Stimulated activated CD4-positive, alpha-beta T cell treated with anti-CD3 and anti-CD28 coated beads, TNF-alpha, amount 100 ng/mL, for 4 hours (primary cell): ENCODE measurements at places on chromosomes 6 and 20.

- no peak for DNase-seq
Measured at GRCh38 chr6:5730585-5731263, 276.0 kb downstream of the NRN1 start.

DNA sequence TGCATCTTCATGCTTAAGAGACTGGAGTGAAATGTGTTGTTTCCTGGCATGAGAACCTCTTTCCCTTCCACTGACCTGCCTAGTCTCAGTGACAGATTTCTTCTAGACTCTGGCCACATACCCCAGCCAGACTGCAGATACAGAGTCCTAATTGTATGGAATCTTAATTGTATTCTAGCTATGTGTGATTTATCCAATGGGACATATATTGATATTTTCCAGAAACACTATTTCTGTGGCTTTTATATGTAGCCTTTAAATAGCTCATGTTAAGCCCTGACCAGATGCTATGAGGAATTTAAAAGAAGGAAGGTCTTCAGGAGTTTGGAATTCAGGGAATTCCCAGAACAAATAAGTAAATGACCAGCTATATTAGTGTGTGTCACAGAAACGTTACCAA lies 99.0 kb downstream of the FIG4 start:
- no peak for DNase-seq

- no peak for DNase-seq
Measured at GRCh38 chr6:169849396-169849795, 98.0 kb downstream of the ERMARD start.

- no peak for DNase-seq
Measured at GRCh38 chr6:26175428-26176181, 88.4 kb downstream of the HFE start.

DNA sequence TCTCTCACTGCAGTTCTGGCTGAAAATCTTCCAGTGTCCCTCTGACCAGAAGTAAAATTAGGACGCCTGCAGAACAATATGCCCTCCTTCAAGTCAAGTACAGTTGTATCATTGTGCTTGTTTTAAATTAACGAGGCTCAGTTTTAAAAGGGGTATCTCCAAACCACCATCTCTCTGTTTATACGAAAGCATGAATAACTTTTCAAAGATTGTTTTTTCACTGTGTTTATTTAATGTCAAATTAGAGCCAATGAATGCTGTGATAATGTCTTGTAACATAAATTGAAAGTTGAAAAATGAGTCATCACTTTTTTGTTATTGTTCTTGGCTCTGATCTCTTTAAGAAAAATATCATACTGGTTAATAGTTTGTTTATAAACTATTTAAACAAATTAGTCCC lies 230.7 kb upstream of the THEMIS start:
- no peak for DNase-seq

DNA sequence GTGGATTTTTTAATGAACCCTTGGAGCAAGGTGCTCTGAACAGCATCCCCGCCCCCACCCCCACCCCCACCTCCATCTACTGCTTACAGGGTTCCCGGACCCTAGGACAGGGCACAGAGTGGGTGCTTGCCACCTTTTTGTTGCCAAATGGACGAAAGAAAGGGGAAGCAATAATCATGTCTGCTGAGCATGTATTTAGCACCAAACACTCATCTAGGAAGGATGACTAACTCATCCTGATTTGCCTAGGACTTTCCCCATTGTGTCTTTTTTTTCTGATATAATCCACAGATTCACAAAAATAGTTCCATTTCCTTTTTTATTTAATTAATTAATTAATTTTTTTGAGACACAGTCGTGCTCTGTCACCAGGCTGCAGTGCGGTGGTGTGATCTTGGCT lies 1.2 kb upstream of the PLTP start:
- DNase-seq: no peak

DNA sequence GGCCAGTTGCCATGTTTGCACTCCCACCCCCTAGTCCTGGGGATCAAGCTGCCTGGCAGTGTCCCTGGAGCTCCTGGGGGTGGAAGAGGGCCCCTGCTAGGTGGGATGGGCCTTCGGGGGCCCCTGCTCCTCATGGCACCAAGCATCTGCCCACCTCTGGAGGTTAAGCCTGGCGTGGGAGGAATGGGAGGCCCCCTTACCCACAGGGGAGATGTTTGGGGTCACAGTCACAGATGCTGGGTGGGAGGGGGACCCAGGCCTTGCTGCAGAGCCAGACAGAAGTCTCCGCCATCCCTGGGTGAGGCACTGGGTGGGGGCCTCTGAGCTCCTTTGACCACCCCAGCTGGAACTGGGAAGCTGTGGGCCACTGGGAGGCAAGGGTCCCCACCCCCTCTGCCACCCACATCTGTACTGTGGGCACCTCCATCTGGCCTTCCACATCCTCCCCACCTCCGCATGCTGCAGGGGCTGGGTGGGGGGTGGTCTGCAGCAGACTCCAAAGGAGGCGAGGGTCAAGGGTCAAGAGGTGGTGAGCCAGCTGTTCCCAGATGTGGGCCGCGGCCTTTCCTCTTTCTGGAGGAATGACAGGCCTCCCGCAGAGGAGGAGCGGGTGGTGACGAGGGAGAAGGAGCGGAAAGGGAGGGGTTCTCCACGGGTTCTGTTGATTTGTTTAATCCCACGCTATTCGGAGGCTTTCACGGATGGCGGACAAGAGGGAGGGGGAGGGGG lies 41.5 kb downstream of the YTHDF1 start:
- DNase-seq: no peak

GRCh38 chr20:1346315-1346969 lies 17.5 kb upstream of the SDCBP2 start:
- DNase-seq: no peak

DNA sequence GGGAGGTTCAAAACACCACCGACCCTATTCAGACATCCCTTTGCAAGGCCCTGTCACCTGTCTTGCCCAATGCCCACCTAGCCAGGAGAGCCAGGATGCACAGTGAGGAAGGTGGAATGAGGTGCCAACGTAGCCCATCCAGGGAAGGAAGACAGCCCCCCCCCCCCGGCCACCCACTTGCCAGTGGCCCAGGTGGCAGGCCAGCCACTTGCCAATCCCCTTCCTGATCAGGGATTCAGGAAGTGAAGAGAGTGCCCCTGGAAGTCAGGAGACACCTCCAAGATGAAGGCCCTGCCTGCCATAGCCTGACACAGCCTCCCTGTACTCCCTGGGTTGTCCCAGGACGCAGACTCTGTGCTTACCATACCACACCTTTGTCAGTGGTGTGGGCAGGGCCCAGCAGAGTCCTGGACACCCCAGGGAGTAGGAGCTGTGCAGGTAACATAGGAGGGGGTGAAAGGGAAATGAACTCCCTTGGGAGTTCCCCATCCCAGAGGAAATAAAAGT lies 54.7 kb downstream of the MRPL14 start:
- no peak for DNase-seq

GRCh38 chr6:27066381-27066780 lies 181.1 kb upstream of the PRSS16 start:
- DNase-seq: no peak

GRCh38 chr6:151075527-151075926 lies 164.2 kb upstream of the AKAP12 start:
- DNase-seq: no peak

GRCh38 chr6:10230531-10230930 lies 184.3 kb downstream of the TFAP2A start:
- no peak for DNase-seq

GRCh38 chr6:98230250-98230649 lies 604.1 kb upstream of the POU3F2 start:
- DNase-seq: no peak

GRCh38 chr6:551405-551804 lies 105.5 kb downstream of the HUS1B start:
- DNase-seq: peak; percentile 7

DNA sequence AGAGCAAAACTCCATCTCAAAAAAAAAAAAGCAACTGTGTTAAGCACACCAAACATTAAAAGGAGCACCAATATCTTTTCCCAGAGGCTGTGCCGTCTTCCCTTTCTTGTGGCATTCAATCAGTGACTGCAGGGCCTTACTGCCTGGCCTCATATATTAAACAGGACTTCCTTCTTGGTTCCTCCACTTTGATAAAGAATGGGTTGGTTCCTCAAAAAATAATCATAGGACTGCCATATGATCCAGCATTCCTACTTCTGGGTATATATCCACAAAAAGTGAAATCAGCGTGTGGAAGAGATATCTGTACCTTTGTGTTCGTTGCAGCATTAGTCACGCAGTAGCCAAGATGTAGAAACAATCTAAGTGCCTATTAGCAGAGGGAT lies 40.3 kb upstream of the GFOD1 start:
- DNase-seq: no peak

- DNase-seq: no peak
Measured at GRCh38 chr6:63140692-63141318, 70.5 kb upstream of the FKBP1C start.

DNA sequence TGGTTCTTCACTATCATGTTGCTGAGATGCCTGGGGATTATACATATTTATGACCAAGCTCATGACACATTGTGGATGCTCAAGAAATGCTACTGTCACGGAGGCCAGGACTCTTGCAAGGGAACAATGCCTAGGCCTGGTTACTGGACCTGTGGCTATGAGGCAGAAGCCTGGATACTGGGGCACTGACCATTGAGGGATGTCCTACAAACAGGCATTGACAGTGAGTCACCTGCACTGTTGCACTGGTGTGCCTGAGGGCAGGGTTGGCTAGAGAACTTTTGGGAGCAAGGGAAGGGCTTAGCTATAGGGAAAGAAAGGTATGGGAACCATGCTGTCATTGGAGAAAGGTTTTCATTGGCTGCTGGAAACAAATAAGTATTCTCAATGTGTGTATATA lies 313.1 kb upstream of the SUPT3H start:
- DNase-seq: no peak

DNA sequence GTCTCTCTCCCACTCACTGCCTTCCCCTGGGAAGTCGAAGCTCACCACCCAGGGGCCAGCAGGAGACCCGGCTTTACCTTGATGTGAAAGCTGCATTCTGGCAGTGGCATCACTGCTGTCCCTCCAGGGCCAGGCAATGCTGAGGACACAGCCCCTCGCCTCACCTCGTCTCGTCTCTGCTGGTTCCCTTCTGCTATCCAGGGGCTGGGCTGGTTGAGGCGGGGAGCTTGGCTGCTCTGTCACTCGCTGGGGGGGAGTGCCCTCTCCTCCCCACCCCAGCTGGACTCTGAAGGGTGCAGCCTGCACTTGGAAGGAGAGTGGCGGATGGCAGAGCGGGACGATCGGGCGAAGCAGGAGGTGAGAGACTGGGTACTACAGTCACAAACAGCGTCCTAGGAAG lies 12.7 kb upstream of the DSN1 start:
- no peak for DNase-seq

GRCh38 chr6:34661357-34661756 lies 35.2 kb downstream of the ILRUN start:
- DNase-seq: no peak

- DNase-seq: no peak
Measured at GRCh38 chr20:33850159-33850558, 39.0 kb downstream of the CHMP4B start.

GRCh38 chr20:57391439-57392301 lies 474 bp downstream of the RBM38 start:
- no peak for DNase-seq

DNA sequence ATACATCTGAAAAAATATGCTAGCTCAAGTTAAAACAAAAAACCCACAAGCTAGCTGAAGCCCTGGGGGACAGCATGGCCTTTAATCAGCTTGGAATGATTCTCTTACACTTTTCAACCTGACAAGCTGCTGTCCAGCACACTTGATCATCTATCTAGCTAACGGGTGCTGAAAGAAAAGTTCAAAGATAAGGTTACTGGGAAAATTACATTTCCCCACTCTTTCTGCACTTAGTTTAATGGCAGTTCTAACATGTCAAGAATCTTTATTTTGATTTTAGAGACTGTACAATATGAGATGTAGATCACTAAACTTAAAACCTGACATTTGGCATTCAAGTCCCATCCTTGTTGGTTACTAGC lies 53.4 kb downstream of the STK4 start:
- DNase-seq: no peak

DNA sequence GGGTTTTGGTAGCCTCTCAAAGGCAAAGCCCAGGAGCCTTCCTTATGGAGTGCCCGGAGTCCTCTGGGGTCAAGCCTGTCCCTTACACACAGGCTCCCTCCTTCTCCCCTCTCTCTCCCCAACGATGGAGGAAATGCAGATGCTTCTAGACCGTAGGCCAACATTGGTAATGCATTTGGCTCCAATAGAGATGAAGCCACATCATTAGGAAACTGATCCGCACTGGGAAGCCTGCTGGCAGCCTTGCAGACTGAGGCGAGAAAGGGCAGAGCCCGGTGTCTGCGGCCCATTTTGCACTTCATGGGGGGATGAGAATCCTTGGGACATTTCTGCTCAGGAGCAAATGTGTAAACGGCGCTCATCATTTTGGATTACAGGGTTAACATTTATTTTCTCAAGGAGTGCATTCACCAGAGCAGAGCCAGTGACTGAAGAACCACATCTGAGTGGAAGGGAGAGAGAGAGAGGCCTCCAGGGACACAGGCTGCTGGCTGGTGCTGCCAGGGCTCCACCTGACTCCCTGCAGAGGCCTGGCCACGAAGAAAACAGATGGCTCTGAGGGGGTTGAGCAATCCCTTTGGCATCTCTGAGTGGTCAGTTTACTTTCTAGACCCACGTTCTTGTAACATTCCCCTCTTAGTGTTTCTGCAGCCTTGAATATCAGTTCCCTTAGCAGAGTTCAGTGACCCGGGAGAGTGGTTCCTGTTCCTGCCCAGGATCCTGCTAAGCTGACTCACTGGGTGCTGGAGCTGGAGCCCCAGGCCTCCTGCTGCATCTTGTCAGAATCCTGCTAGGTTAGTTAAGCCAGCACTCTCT lies 4.4 kb upstream of the CST3 start:
- no peak for DNase-seq

- no peak for DNase-seq
Measured at GRCh38 chr6:136962661-136963060, 40.6 kb downstream of the SLC35D3 start.

- DNase-seq: no peak
Measured at GRCh38 chr20:4633379-4633778, 88.3 kb upstream of the PRND start.

DNA sequence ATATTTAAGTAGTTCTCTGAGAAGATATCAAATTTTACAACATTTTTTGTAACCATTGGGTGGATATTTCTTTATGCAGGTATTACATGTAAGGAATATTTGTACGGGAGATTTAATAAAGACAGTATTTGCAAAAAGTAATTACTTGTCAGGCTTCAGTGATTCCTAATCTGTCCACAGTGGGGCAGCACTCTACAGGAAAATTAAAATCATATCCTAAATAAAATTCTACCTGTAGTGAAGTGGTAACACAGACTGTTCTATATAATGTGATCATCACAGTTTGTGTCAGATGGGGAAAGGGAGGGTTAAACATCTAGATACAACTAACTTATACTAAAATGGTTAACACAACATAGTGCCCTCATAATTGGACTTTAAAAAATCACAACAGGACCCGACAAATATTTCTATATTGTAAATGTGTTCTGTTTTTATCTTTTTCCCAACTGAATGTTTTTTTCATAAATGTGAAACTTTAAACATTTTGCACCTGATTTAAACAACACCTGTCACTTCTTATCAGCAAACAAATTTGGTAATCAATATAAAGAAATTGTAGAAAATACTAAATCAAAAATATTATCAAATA lies 145.6 kb upstream of the MANEA start:
- DNase-seq: no peak

GRCh38 chr6:70241031-70241430 lies 61.9 kb downstream of the COL9A1 start:
- no peak for DNase-seq

GRCh38 chr6:102581378-102582124 lies 1188.0 kb downstream of the GRIK2 start:
- DNase-seq: no peak
